ENCODE measurements at places on chromosomes 1 and 21.
A peak's percentile ranks its signal among the peaks of the same experiment; 100 is the strongest.

DNA sequence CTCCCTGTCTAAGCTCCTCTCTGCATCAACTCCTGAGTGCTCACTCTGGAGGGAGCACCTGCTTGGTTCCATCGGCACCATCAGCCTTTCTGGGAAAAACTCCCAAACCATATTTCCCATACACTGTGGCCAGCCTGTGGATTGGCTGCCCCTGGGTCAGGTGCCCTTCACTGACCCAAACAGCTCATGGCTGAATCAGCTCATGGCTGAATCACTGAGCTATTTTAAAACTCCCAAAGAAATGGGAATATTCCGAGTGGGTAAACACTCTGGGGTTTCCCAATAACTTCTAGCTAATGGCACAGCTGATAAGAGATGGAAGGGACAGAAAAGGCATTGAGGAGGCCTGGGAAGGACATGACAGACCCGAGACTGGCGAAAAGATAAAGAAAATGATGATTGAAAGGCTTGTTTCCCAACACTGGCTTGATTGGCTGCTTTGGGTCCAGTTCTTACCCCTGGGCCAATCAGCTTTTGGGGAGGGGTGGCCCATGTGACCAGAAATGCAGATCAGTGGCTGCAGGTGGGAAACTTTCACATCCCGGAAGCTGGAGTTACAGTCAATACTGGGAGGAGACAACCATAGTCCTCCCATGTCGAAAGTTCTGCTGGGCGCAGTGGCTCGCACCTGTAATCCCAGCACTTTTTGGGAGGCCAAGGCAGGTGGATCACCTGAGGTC, 37.3 kb upstream of the KAZN start:
- DNase-seq, result no peak

- DNase-seq, result no peak
Measured at GRCh38 chr1:154467434-154468102, 34.5 kb upstream of the TDRD10 start.

- no peak for DNase-seq
Measured at GRCh38 chr1:205775717-205776056, 405 bp upstream of the RAB29 start.

DNA sequence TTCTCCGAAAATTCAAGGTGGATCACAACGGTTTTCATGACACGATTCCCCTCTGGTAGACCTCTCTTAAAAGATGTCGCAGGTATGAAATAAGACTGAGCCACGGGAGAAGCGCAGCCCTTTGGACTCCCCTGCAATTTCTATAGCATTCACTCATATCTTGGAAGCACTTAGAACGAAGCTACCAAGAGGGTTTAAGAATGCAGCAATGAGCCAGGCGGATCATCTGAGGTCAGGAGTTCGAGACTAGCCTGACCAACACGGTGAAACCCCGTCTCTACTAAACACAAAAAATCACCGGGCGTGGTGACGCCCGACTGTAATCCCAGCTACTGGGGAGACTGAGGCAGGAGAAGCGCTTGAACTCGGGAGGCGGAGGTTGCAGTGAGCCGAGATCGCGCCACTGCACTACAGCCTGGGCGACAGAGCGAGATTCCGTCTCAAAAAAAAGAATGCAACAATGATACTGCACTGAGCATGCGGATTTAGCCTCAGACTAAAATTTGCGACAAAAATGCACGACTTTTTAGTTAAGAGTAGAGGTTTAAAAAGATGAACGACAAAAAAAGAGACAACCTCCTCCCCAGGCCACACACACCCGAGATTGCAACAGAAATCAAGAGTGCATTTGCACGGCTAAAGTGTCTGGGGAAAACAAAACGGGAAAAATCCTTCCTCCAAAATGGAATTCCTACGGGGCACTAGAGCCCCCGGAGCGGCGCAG, 743 bp downstream of the TOMM20 start:
- no peak for DNase-seq

GRCh38 chr1:66575739-66576138, 41.8 kb downstream of the SGIP1 start:
- DNase-seq, result no peak

GRCh38 chr1:178798232-178798861, 72.5 kb downstream of the ANGPTL1 start:
- DNase-seq, result no peak

- DNase-seq, result no peak
Measured at GRCh38 chr1:54971317-54971791, 9.1 kb upstream of the TMEM61 start.

GRCh38 chr1:42807056-42807668, 9.8 kb upstream of the ERMAP start:
- no peak for DNase-seq

- DNase-seq, result no peak
Measured at GRCh38 chr1:25817840-25818501, 1.8 kb upstream of the MTFR1L start.

- no peak for DNase-seq
Measured at GRCh38 chr1:18556364-18556763, 74.3 kb upstream of the PAX7 start.

DNA sequence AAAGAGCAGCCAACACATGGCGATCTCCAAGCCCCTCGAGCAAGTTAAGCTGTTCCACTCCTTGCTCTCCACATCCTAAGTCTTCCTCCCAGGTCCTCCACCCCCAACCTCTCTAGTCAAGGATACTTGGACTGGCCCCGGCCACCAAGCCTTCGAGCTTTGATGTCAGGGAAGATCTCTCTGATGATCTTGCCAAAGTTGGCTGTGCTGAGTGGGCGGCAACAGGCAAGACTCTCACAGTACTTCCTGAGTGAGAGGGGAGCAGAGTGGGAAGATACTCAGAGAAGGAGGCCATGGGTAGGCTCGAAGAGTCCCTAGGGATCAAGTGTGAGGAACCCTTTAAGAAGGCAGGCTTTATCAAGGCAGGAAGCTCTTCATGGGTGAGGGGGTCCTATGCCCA, 2.8 kb downstream of the RFX5 start:
- DNase-seq, result no peak

GRCh38 chr1:61851849-61852669, 109.8 kb downstream of the PATJ start:
- DNase-seq, result peak; percentile 41

GRCh38 chr1:156122519-156123355, 8.2 kb downstream of the LMNA start:
- DNase-seq, result no peak

DNA sequence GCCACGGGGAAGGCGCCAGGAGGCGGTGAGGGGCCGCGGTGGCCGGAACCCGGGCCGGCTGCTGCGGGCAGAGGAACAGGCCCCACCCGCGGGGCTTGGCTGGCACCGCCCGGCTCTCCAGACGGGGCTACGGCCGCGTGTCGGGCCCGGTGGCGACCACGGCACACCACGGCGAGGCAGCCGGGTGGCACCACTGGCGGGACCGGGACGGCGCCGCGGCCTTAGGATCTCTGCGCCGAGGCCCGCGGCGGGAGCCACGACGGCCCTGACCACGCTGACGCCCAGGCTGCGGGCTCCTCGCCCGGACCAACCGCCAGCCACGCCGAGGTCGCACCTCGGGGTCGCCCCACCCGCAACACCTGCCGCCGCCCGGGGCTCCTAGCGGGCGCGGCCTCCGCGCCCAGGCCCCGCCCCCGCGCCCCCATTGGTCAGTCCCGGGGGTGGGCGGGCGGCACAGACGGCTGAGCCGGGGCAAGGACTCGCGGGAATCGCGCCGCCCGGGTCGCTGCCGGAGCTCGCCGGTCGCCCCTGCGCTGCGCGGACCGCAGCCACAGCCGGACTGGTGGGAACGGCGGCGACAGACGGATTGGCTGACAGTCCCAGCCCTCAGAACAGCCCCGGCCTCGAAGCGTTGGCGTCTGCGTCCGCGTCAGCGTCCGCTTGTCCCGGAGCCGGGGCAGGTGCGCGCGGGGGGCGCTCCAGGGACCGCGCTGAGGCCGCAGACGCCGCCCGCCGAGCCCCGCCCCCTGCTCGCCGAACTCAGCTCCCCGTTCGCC, at the start of gene BMP8A:
Gene BMP8A (plus strand): TSS at position 491 of the 776 bp plus-strand sequence. CDS start 356 bp downstream, outside the sequence.
- no peak for DNase-seq

- DNase-seq, result no peak
Measured at GRCh38 chr1:198541737-198542136, 1.3 kb upstream of the ATP6V1G3 start.

DNA sequence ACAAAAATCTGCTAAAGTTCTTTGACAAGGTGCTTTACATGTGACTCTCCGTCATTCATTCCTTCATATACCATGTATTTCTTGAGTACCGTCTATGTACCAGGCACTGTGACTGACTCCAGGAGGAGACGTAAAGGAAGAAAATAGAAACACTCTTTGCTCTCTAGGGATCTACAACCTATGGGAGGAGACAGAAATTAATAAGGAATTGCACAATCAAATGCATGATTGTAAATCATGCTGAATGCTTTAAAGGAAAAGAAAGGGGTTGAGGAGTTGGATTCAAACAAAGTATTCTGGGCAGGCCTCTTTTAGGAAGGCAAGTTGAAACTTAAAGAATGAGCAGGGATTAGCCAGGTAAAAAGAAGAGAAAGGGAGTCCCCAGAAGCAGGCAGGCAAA, 239.1 kb upstream of the FGGY start:
- no peak for DNase-seq

GRCh38 chr1:179082333-179082998, 596 bp downstream of the TOR3A start:
- no peak for DNase-seq

- DNase-seq, result no peak
Measured at GRCh38 chr1:42742617-42743316, 2.7 kb upstream of the CLDN19 start.

- no peak for DNase-seq
Measured at GRCh38 chr1:104574620-104575019, 824.9 kb downstream of the AMY1C start.

GRCh38 chr1:171654201-171654941, 1.9 kb upstream of the MYOC start:
- DNase-seq, result peak; percentile 68

- no peak for DNase-seq
Measured at GRCh38 chr1:145824499-145824842, 471 bp downstream of the POLR3C start.

- no peak for DNase-seq
Measured at GRCh38 chr1:30768830-30769718, 11.5 kb upstream of the LAPTM5 start.

- no peak for DNase-seq
Measured at GRCh38 chr1:12714710-12715475, 1.0 kb upstream of the AADACL3 start.

DNA sequence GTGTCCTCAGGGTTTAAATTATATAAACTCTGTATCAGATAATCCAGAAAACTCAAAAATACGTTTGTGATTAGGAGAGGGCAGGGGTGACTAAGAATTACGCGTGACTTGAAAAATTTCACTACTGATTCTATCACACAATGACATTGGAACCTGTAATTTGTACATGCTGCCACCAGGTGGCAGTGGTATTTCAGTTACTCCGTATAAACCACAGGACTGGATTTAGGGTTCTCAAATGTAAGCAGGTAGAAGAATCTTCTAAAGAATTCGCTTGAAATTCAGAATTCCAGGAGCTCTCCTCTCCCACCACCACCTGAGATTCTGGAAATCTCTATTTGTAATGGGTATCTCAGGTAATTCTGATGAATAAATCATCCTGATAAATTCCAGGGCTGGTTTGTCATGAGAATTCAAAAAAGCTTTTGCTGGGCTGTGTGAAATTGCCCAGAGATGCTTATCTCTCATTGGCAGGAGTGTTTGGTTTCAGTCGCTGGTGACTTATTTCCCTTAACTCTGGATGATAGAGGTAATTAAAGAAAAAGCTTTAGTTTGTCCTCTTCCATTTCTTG, 1.7 kb upstream of the KRTAP7-1 start:
- DNase-seq, result no peak

- DNase-seq, result no peak
Measured at GRCh38 chr1:8423692-8424538, 106.0 kb downstream of the SLC45A1 start.

DNA sequence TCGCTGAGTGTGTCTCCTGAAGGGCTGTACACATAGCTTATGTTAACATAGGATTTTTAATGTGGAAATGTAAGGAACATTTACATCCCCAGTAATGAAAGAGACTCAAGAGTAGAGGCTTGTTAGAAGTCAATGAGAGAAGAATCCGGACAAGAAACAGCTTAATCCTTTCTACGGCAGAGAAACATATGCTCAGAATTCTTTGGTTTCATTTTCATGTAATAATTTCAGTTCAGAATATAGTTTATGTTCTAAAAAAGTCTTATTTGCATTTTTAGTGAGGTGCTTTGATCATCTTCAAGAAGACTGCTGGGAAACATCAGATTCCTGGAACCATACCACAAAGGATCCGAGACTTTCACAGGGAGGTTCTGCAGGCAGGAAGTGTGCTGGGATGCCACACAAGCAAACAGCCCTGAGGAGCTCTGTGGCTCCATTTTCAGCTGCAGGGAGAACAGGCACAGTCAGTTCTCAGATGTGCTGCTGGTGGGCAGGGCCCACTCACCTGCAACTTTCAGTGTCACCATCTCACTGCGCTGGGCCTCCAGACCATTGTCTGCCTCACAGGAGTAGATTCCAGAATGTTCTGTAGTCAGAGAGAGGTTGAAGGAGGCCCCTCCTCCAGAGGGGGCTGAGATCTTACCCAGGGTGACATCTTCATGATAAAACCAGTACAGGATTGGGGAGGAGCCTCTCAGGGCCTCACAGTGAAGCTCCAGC, 28.4 kb downstream of the FCRL5 start:
- DNase-seq, result no peak

DNA sequence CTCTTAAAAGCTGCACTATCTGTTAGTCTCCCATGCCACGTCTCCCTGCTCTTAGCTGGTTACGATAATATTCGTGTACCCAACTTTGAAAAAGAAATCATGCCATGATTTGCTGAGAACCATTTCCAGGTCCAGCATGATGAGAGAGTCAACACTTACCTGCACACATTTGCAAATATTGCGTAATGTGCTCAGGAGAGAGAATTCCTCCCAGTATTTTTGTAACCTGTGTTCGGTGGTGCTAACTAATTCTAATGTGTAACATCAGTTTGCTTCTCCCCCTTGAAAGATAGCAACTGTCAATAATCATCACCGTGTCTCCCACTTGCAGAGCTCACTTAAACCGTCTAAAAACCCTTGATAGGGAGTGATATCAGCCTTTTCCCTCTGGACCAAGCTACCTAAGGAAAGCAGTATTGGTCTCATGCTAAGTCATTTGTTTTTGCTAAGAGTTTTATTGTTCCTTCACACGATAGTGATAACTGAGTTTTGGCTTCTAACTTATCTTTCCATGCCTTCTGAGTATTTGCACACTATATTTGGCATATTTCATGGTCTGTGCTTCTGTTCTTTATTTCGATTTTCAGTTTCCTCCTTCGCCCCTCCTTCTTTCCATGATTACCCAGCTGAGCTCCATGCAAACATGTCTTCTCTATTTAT, 61.1 kb upstream of the IRF2BP2 start:
- no peak for DNase-seq

GRCh38 chr1:38997901-38998190, 6.8 kb downstream of the AKIRIN1 start:
- no peak for DNase-seq

DNA sequence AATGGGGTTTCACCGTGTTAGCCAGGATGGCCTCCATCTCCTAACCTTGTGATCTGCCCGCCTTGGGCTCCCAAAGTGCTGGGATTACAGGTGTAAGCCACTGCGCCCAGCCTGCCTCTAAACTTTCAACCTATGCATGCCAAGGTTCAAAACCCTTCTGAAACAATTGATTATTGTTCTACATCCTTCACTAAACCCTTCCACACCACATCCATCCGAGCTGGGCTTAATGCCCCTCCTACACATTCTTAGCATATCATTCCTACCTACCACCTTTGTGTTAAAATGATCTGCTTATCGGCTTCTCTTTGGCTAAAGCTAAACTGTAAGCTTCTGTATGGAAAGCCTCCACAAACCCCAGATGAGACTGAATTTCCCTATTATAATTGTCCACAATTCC, 40.8 kb upstream of the DOCK7 start:
- peak; percentile 37 for DNase-seq

All from retinal pigment epithelial cell (primary cell).